Activated T-cell treated with anti-CD3 and anti-CD28 coated beads, Interleukin-2, amount 50 U/mL, for 24 hours (primary cell): ENCODE measurements at places on chromosomes 7 and 10.

GRCh38 chr10:129952378-129953118 lies 11.5 kb downstream of the EBF3 start:
- no peak for DNase-seq

DNA sequence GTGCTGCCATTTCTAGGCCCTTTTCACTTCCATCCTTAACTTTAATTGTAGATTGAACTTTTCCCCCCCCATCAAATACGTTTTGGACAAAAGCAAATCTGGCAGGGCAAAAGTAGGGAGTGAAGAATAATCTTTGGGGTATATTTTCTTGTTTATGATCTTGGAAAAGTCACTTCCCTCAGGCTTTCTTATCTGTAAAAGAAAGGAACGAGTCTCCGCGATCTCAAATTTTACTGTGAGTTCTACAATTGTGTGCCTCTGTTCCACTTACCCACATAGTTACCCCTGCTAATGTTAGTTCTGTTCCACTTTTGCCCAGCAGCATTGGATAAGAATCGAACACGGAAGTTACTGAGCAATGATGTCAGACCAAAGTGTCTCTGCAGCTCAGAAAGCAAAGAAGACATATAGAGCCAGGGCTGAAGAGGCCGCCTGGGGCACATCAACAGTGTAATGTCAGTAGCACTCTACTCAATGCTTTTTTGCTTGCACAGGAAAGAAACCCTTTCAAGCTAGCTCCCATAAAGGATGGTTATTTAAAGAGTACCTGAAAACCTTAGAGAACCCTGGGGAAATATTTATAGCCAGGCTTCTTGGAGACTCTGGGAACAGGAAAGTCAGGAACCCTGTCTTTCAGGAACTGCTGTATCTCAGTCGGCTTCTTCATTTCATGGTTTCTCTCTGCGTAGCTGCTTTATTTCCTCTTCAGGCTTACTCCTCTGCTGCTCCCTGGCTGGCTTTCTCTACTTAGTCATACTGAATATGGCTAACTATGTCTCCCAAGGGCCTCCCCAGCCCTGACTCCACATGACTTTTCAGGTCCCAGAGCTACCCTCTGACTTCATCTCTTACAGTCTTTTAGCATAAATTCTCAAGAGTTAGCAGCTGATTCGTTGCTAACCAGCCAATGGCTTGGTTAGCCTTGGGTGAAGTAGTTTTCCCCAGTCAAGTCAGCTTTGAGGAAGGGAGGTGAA lies 123.7 kb upstream of the FAM3C start:
- DNase-seq: no peak

DNA sequence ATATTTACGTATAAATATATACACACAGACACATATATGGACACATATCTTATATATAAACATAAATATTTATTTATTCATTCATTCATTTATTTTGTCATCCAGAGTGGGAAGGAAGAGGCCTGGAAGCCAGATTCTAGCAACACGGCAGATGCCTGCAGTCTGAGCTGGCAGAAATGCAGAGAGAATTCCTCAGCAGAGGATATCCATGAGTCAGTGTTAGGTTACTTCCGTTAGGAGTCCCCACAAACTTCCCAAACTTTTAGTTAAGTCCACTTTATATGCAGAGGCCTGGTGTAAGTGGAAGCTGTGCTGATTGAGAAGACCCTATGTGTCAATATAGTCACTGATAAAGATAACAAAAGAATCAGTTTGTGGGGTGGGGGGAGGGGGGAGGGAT lies 89.6 kb downstream of the PPP1R17 start:
- DNase-seq: no peak

DNA sequence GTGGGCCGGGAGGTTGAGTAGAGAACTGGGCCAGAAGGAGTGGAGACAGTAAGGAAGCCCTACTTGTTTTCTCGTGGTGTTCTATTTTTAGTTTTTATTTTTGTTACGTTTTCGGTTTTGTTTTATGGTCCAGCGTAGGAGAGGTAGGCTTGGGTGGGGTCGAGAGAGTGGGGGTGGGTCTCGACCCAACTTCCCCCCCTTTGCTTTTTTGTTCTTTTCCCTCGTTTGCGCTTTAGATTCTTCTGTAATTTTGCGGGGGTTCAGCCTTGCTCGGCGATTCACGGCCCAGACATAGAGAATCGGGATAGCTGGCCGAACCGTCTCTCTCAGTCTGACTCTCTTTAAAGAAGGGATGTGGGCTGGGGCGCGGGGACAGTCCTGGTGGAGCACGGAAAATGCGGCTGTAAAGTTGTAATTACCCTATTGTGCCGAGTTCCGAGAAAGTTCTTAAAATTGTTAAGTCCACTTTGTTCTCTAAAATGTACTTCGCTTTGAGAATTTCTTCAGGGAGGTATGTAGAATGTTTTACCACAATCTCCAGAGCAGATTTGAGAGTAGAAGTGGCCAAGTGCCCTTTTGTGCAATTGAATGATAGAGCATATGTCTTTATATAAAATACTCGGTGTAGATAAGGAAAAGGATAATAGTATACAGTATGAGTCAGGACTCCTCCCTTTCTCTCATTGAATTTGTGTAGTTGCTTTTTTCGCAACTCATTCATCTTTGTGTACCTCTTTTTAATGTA lies 816 bp downstream of the DMTF1 start:
- peak; percentile 66 for DNase-seq

- no peak for DNase-seq
Observed at GRCh38 chr7:127586346-127586745, 950 bp upstream of the GCC1 start.

DNA sequence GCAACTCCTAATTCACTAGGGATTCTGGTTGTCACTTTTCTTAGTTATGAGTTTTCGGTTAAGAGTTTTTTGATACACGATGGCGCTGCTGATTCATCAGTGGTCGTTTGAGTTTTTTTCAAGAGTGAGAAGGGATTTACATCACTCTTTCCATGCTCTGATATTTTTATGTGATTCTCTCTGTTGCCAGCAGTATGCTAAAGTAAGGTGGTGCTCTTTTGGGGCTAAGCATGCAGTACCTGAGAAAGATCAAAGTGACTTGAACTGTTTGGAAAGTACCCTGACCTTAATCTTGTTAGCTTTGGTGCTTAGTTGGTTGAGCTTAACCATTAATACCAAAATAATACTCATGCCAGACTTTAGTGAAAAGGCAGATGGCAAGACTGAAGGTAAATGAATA lies 28.1 kb downstream of the STAMBPL1 start:
- no peak for DNase-seq

- DNase-seq: peak; percentile 68
Observed at GRCh38 chr10:86535132-86535882, 13.7 kb upstream of the WAPL start.

- no peak for DNase-seq
Observed at GRCh38 chr10:127740596-127740995, 3.6 kb downstream of the FOXI2 start.
